ENCODE measurements at places on chromosomes 2 and 18.
A peak's percentile ranks its signal among the peaks of the same experiment; 100 is the strongest.

DNA sequence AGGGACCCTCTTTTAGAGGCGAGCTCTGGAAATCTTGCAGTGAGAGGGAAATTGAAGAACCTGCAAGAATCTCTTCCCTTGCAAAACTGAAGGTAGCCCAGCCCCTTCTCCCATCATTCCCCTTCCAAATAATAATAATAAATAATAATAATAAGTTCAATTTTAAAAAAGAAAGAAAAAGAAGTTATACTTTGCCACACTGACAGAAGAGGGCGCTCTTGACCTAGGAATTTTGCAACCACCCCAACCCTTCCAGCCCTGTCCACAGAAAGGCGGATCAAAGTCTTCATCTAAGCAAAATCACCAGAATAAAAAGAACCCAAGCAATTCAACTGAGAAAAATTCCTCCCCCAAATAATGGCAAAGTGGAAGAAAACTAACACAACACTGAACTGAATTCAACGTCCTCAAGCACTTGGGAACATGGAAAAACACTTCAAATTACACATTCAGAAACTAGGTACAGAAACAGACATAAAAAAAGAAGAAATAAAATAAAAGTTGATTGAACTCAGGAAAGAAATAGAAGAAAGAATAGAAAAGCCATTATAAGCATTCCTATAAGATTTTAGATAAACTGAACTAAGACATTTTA, 98.9 kb upstream of the GLS start:
- DNase-seq, result peak; percentile 3

DNA sequence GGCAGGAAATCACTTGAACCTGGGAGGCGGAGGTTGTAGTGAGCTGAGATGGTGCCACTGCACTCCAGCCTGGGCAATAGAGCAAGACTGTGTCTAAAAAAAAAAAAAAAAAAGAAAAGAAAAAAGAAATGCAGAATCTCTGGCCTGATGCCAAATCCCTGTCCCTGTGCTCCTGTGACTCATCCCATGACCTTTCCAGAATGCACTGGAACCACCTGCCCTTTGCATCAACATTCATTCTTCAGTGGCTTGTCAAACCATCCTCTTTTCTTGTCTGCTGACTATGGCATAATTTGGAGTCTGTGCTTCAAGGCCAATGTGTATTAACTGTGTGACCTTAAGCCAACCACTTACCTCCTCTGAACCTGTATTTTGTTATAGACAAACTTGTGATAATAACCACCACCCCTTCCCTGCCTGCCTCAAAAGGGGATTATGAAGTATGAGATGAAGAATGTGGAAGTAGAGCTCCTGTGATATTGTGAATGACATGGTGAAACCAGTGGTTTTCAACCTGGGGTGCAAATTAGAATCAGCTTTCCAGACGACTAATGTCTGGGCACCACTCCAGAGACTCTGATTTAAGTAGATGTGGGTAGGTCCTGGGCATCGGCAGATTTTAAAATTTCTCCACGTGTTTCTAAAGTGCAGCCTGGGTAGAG, 189.3 kb downstream of the CLIP4 start:
- no peak for DNase-seq

DNA sequence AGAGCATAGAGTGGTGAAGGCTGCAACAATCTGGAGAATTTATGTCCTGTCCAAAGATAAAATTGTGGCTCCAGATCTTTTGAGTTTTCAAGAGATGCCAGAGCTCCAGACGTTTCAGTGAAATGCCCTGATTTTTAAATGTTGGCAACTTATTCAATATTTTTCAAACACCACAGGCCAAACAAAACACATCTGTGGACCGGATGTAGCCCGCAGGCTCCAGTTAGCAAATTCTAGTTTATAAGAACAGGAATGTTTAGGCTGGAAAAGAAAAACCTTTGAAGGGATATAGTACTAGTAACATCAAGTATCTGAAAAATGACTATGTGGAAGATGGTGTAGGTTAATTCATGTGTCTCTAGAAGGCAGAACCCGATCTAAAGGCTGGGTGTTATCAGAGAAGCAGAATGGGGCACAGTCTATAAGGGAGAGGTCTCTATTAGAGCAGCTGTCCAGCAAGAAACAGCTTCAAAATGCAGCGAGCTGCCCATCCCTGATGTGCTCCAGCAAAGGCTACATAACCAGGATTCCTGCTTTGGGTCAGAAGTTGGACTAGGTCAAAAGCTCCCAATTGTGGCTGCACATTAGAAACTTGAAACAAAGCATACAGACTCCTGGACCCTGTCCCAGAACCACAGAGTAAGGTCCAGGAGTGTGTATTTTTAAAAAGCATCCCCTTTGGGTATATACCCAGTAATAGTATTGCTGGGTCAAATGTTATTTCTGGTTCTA, 105.9 kb downstream of the ANKRD44 start:
- DNase-seq, result no peak

GRCh38 chr2:44706681-44707553, 234.6 kb upstream of the SIX3 start:
- DNase-seq, result no peak

DNA sequence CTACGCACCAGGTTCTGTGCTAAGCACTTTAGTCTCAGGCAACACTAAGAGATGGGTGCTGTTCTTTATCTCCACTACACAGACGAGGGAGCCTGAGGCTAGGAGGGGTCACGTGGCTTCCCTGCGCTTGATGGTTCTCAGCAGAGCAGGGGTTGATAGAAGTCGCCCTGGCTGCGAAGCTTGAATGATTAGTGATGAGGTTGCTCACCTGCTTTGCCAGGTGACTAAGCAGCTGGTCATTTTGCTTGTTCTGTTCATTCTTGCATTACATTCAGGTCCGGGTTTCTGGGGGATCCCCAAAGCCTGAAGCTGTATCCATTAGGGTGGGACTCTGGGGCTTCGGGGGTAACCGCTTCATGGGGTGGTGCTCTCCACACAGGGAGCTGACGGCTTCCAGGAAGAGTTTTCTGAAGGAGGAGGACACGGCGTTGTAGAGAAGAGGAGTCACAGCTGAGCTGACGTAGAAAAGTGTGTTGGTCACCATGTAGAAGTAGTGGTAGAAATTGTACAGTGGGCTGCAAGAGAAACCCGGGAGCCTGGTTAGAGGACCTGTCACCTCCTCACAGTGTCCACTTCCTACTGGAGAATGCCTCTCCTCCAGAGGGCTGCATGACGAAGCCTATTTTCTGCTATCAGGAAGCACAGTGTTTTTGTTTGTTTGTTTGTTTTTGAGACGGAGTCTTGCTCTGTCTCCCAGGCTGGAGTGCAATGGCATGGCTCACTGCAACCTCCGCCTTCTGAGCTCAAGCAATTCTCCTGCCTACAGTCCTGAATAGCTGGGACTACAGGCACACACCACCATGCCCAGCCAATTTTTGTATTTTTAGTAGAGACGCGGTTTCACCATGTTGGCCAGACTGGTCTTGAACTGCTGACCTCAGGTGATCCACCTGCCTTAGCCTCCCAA, 11.5 kb downstream of the NTSR2 start:
- no peak for DNase-seq

- DNase-seq, result no peak
Observed at GRCh38 chr2:196079052-196079451, 10.4 kb upstream of the DNAH7 start.

- DNase-seq, result no peak
Observed at GRCh38 chr2:233303252-233303651, 4.4 kb upstream of the SAG start.

GRCh38 chr2:216210701-216211540, 101.8 kb downstream of the XRCC5 start:
- DNase-seq, result no peak

DNA sequence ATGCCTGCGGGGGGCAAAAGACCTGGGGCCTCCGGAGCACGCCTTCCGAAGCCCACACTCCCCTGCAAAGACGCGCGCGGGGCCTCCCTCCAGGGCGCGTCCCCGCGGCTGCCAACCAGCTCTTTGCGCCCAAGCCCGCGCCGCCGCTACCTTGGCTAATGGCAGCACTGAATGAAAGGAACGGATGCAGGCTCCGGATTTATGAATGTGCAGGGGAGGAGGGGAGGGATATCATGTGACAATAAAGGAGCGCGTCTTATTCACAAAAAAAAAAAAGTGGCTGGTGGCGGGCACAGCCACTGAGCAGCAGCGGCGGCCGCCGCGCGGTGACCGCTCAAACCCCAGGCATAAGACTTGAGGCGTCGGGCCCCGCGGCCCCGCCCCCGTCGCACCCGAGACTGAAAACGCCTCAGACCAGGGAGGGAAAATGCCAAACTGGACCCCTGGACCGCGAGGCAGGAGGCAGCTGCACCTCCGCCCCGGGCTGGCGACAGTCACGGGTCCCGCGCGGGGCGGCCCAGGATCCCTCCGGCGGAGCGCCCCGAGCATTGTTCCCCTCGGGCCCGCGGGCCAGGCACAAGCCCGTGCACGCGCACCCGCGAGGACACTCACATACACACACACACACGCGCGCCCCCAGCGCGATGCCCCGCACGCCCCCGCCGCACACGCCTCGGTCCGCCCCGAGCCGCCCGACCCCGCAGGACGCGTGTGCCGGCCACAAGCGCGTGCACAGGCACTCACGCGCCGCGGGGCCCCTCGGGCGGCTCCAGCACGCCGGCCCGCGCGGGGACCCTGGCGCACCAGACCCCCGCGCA, 1.6 kb downstream of the SPRED2 start:
- DNase-seq, result peak; percentile 36
